Caco-2 (cell line): ENCODE measurements at places on chromosomes 2 and 18. TPM values are rescaled to one million over a fixed set of nuclear protein-coding genes. Genes with fewer than 3 reads are reported as not detected.

DNA sequence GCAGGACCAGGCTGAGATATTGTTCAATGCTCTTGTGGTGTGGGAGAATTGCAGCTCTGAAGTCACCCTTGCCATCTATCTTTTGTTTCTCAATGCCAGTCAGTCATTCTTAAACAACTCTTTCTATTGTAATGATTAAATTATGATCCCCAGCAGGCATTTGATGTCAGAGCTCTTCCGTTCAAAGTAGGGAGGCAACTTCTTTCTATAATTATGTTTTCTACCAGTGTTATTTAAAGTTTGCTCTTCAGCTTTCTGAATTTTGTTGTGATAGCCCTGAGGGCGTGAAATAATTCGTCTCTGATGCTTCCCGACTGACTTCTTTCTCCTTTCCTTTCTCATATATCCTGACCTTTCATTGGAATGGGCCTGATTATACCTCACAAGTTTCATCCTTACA is 161.4 kb upstream of the KLHL14 start:
- H3K4me1 ChIP-seq, result no peaks in the 10 kb centered on the region
- no peak overlapping the region for H3K27ac ChIP-seq
- no peak for DNase-seq
- H3K4me3 ChIP-seq, result no peak overlapping the region
- no peaks in the 10 kb centered on the region for H3K36me3 ChIP-seq

GRCh38 chr2:105502625-105503334 is 103.9 kb upstream of the FHL2 start:
- no peak overlapping the region for H3K27ac ChIP-seq
- H3K4me1 ChIP-seq, result no peaks in the 10 kb centered on the region
- no peaks in the 10 kb centered on the region for H3K36me3 ChIP-seq
- DNase-seq, result no peak
- H3K27me3 ChIP-seq, result no peaks in the 10 kb centered on the region
- H3K4me3 ChIP-seq, result no peak overlapping the region

- peaks cover 11% of the 10 kb centered on the region; the same call in 1 of the 2 replicates for H3K4me1 ChIP-seq
- H3K36me3 ChIP-seq, result no peaks in the 10 kb centered on the region
- H3K4me3 ChIP-seq, result no peak overlapping the region
- no peak overlapping the region for H3K27ac ChIP-seq
- H3K27me3 ChIP-seq, result 0 out of 2 replicates have a peak, but pooled peaks cover 1% of the 10 kb centered on the region
Measured at GRCh38 chr2:130834931-130835765, 1.6 kb upstream of the ARHGEF4 start.

- H3K4me3 ChIP-seq, result no peak overlapping the region
- H3K27ac ChIP-seq, result no peak overlapping the region
- H3K27me3 ChIP-seq, result no peaks in the 10 kb centered on the region
- no peaks in the 10 kb centered on the region for H3K4me1 ChIP-seq
Measured at GRCh38 chr2:239222312-239222660, 178.5 kb downstream of the HDAC4 start.

DNA sequence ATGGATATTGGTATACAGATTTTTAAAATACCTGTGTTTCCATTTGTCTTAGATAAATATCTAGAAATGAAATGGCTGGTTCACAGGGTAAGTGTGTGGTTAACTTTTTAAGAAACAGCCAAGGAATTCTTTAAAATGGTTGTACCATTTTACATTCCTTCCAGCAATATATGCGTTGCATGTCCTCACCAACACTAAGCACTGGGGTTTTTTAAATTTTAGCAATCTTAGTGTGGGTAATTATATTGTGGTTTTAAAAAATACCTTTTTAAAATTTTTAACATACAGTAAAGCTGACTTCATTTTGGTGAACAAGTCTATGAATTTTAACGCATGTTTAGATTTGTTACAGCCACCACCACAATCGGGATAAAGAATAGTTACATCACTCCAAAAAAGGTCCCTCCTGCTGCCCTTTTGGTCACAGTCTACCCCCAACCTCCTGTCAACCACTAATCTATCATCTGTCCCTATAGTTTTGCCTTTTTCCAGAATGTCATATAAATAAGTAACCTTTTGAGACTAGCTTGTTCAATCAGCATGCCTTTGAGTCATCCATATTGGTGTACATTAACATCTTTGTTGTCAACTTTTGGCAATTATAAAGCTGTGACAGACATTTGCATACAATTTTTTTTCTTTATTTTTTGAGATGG is 128.1 kb upstream of the MSTN start:
- no peak for DNase-seq
- H3K36me3 ChIP-seq, result no peaks in the 10 kb centered on the region
- no peaks in the 10 kb centered on the region for H3K27me3 ChIP-seq
- no peak overlapping the region for H3K27ac ChIP-seq
- H3K4me1 ChIP-seq, result no peaks in the 10 kb centered on the region
- no peak overlapping the region for H3K4me3 ChIP-seq

DNA sequence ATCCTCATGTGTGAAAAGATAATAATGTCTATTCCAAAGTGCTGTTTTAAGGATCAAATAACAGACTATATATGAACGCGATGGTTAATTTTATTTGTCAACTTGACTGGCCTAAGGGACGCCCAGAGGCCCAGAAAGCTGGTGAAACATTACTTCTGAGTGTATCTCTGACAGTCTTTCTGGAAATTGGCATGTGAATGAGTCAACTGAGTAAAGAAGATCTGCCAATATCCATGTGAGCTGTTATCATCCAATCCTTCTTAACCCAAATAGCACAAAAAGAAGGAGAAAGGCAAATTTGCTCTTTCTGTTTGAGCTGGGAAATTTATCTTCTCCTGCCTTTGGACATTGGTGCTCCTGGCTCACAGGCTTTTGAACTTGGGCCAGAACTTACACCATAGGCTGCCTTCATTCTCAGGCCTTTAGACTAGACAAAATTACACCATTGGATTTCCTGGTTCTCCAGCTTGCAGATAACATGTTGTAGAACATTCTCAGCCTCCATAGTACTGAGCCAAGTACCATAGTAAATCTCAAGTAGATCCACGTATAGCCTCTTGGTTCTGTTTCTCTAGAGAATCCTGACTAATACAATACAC is 114.7 kb upstream of the DOCK10 start:
- no peaks in the 10 kb centered on the region for H3K36me3 ChIP-seq
- no peak overlapping the region for H3K27ac ChIP-seq
- H3K4me3 ChIP-seq, result no peak overlapping the region
- H3K27me3 ChIP-seq, result no peaks in the 10 kb centered on the region
- H3K4me1 ChIP-seq, result no peaks in the 10 kb centered on the region
- DNase-seq, result no peak

DNA sequence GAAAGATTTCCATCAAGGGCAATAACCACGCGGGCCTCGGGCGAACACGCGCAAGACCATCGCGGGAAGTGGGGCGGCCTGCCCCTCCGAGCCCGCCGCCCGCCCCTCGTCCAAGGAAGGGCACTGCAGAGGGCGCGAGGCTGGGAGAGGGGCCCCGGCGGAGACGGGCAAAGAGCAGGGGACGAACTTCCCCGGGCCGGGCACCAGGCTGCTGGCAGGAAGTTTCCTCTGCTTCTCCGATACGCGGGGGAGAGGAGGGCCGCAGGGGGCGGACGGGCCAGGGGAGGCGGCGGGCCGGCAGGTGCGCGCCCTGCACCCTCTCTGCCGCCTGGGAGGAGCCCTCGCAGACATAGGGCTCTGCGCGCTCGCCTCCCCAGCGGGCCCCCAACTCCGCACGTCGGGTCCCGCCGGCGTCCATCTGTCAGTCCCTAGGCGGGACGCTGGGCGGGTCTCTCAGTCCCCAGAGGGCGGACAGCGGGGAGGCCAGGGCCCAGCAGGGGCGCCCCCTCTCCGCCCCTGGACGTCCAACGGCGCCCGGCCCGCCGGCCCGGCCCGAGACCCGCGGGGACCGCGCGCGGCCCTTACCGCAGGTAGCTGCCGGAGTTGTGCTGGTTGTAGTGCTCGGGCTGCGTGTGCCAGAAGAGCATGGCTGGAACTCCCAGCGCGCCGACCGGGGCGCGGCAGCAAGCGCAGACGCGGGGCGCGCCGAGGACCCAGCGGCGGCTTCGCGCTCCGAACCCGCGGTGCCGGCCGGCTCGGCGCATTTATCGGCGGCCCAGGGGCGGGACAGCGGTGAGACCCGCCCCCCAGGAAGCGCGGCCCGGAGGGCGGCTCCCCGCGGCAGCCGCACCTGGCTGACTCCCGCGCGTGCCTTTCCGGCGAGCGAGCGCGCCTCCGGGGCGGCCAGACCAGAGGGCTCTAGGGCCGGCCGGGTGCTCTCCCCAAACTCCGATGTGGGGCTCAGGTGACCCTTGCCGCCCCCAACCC is at the start of gene TFCP2L1:
Gene TFCP2L1, minus strand, starts transcription at position 740 of the 987 bp plus-strand sequence. Its CDS starts 93 bp downstream, at position 647.
- H3K4me3 ChIP-seq, result peak within 1 kb of the TSS; percentile 59
- H3K4me1 ChIP-seq, result peaks cover 12% of the 10 kb centered on the region
- peak within 1 kb of the TSS; percentile 90 for H3K27ac ChIP-seq
- peak; percentile 59 for DNase-seq
- H3K27me3 ChIP-seq, result no peaks in the 10 kb centered on the region
- H3K36me3 ChIP-seq, result no peaks in the 10 kb centered on the region

DNA sequence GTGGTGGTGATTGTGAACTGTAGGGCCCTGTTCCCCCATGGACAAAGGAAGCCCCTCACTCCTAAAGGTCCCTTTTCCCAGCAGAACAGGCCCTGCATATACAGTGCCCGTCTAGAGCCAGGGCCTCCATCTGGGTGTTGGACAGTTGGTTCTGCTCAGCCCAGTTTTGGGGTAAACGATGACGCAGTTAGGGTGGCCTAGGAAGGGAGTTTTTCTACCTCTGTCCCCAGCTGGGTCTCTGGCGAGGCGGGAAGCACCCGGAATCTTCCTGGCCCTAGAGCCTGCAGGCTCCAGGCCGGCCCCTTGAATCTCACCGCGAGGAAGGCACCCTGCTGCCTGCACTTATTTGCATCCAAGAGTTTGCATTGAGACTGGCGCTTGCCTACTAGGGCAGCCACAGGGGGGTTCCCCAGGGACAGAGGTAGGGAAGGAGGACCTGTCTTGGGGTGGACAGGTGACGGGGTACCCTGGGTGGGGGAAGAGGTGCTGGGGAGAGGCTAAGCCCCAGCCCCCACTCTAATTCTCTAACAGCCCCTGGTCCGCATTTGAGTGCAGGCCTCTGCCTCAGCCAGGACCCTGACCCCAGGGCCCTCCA is 529 bp upstream of the MTA3 start:
- H3K4me1 ChIP-seq, result peaks cover 27% of the 10 kb centered on the region
- H3K36me3 ChIP-seq, result no peaks in the 10 kb centered on the region
- peak; percentile 46 for DNase-seq
- H3K27ac ChIP-seq, result peak overlapping the region; percentile 37
- no peak overlapping the region; the same call in 1 of the 2 replicates for H3K4me3 ChIP-seq

DNA sequence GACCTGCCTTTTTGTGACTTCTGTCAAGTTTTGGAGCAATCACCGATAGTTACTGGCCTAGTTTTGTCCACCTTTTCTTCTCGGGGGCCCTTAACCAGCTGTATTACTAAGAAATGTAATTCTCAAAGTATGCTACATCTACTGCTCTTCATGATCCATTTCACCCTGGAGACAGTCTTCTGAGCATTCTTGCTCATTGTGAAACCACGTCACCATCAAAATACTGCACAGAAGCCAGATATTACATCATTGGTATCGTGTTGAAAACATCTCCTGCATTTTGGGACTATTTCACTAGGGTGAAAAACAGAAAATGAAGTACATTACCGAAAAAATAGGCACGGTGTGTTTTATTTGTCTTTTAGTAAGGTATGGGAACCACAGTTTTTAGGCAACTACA is 11.7 kb downstream of the LYPD6B start:
- DNase-seq, result no peak
- no peak overlapping the region for H3K4me3 ChIP-seq
- H3K36me3 ChIP-seq, result no peaks in the 10 kb centered on the region
- H3K27me3 ChIP-seq, result no peaks in the 10 kb centered on the region
- no peak overlapping the region for H3K27ac ChIP-seq
- H3K4me1 ChIP-seq, result 0 out of 2 replicates have a peak, but pooled peaks cover 7% of the 10 kb centered on the region

DNA sequence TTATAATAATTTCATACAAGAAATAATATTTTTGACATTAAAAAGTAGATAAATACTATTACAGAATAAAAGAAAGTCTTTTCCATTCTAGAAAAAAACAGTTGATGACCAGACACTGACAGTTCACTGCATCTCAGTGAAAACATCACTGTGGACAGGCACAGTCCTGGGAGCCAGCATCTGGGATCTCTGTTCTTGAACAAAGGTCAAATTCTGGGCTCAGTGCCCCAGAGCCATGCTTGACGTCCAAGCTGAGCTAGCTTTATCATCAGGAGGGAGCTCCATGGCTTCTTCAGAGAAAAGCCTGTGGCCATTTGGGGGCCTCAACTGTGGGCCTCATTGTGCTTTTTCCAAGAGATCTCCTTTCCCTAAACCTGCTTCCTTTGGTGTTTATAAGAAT is 86.1 kb upstream of the SRD5A2 start:
- no peak overlapping the region for H3K4me3 ChIP-seq
- no peaks in the 10 kb centered on the region for H3K36me3 ChIP-seq
- H3K4me1 ChIP-seq, result no peaks in the 10 kb centered on the region
- no peaks in the 10 kb centered on the region for H3K27me3 ChIP-seq

DNA sequence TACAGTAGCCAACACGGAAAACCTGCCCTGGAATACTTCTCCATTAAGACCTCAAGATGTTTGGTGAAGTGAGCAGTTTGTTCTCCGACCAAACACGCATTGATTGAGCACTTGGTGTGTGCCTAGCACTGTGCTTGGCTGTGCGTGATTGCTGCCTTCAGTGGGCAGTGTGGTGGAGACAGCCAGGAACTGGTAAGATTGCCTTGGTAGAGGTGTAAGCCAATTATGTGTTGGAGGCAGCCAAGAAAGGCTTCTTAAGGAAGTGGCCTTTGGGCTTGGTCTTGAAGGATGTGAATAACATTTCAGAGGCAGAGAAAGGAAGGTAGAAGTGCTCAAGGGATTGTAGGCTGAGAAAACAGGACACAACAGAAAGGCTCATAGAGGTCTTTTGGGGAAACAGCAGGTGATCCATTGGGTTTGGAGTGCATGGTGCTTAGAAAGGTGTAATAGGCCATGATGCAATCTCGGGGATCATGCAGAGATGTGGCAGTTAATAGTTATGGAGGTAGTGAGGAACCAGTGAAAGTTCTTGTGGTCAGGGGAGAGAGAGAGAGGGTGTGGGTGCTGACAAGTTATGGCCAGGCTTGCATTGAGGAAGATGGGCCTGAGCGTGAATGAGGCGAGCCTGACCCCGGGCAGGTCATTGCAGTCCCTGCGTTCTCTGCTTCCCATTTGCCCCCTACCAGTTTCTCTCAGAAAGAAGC is 6.3 kb downstream of the B3GNT2 start:
- peak overlapping the region; percentile 16 for H3K27ac ChIP-seq
- H3K36me3 ChIP-seq, result no peaks in the 10 kb centered on the region
- no peaks in the 10 kb centered on the region for H3K27me3 ChIP-seq
- H3K4me3 ChIP-seq, result no peak overlapping the region

GRCh38 chr2:50042771-50043170 is 888.5 kb upstream of the FSHR start:
- no peak for DNase-seq
- H3K27me3 ChIP-seq, result no peaks in the 10 kb centered on the region
- no peaks in the 10 kb centered on the region for H3K4me1 ChIP-seq
- no peaks in the 10 kb centered on the region for H3K36me3 ChIP-seq
- H3K4me3 ChIP-seq, result no peak overlapping the region
- H3K27ac ChIP-seq, result no peak overlapping the region

GRCh38 chr2:228556717-228557116 is 375.2 kb upstream of the SPHKAP start:
- H3K27ac ChIP-seq, result no peak overlapping the region
- no peak overlapping the region for H3K4me3 ChIP-seq
- no peaks in the 10 kb centered on the region for H3K4me1 ChIP-seq
- DNase-seq, result no peak
- no peaks in the 10 kb centered on the region for H3K27me3 ChIP-seq
- H3K36me3 ChIP-seq, result no peaks in the 10 kb centered on the region

The DSG1 gene
- not detected in 2 replicates for total RNA-seq

The PIEZO2 gene
- total RNA-seq, result 0.11 and 0.51 TPM in 2 replicates

The REG1B gene
- not detected in 2 replicates for total RNA-seq

The SIX3 gene
- total RNA-seq, result not detected in 2 replicates

The DIPK1C gene
- total RNA-seq, result not detected in 2 replicates

The MTERF4 gene
- 19.6 and 22.2 TPM in 2 replicates for total RNA-seq

The GKN1 gene
- not detected in 2 replicates for total RNA-seq

The ATP8B1 gene
- 31.6 and 32.0 TPM in 2 replicates for total RNA-seq

The ARHGAP15 gene
- not detected in 2 replicates for total RNA-seq

The ANKRD23 gene
- total RNA-seq, result 2.5 and 7.4 TPM in 2 replicates

The DNER gene
- not detected in 2 replicates for total RNA-seq

The DOCK10 gene
- not detected in 2 replicates for total RNA-seq

The MLPH gene
- total RNA-seq, result not detected in 2 replicates
